IMR-90 (cell line): ENCODE measurements at places on chromosomes 13 and 19.

- DNase-seq: no peak
Measured at GRCh38 chr19:11023016-11023415, 62.2 kb downstream of the SMARCA4 start.

DNA sequence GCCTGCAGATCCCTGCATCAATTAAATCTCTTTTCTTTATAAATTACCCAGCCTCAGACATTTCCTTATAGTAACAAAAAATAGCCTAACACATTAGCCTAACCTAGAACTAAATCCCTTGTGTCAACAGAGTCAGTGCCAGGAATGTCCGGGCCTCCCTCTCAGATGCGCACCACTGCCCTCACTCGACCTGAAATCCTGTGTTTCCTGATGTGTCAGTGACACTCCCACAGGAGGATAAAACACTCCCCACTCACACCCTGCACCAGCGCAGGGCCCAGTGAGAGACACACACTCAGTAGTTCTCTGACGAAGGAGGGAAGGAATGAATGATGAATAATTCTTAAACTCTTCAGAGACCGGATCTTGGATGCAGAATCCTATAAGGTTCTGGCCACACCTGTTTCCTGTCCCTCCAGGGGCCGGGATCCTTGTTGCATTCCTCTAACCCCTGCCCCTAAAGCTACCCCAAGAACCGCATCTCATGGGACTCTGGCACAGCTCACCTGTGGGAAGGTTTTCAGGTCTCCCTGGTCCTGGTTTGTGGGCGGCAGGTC lies 3.1 kb downstream of the CEACAM3 start:
- DNase-seq: no peak

DNA sequence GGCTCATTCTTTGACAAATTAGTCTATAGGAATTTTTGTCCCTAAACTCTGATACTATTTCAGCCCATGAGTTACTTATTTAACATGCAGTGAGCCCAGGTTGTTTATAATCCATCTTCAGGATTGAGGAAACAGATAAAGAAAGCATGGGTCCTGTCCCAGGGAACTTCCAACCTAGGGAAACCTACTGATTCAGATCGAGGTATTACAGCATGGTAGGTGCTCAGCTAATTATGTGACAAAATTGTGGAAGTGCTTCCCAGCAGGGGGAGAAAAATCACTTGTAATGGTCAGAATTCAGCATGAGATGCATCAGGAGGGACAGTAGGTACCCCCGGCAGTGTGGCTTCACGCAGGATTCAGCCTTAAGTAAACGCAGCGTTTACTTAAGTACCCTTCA lies 171.3 kb downstream of the NUFIP1 start:
- no peak for DNase-seq

DNA sequence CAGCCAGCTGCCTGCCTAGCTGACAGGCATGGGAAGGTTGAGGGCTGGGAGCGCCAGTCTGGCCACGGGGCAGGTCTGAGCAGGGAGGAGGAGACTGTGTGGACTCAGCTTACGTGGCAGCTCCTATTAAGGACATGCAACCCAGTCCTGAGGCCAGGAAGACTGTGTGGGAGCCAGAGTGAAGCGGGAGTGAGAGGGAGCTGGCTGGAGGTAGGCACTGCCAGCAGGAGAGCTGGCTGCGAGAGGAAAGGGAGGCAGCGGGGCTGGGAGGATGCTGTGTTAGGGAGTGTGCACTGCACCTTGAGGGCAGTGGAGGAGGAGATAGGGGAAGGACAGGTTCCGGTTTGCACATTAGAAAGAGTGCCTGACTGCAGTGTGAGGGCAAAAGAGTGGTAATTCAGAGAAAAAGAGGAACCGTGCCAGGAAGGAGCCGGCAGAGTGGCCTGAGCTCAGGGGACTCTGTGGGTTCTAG lies 99.2 kb downstream of the SLC7A1 start:
- DNase-seq: no peak

- no peak for DNase-seq
Measured at GRCh38 chr19:46978171-46978869, 41.3 kb upstream of the NPAS1 start.

- DNase-seq: peak; percentile 92
Measured at GRCh38 chr13:79451500-79451962, 29.4 kb upstream of the NDFIP2 start.

DNA sequence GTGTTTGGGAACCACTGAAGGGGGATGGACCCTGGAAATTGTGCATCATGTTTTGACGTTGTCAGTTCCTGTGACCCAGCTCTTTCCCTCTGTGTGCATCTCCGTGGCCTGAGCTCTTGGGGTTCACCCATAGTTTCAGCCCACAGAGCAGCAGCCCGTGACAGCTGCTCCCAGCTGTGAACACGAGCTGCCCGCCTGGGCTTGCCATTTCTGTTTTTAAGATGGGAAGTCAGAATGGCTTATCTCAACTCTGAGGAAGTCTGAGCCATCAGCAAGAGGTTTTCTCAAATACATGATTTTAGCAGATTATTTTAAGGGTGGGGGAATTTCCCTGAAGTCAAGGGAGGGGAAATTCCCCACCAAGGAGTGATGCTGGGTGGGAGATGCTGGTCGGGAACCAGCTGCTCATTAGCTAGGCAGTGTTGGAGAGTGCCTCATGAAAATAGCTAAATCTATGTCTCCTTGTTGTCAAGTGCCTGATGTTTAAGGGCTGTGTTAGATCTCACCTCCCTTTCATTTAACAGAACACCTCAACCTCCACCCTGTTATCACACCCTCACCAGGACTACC lies 34.8 kb upstream of the C1QTNF9 start:
- peak; percentile 59 for DNase-seq

DNA sequence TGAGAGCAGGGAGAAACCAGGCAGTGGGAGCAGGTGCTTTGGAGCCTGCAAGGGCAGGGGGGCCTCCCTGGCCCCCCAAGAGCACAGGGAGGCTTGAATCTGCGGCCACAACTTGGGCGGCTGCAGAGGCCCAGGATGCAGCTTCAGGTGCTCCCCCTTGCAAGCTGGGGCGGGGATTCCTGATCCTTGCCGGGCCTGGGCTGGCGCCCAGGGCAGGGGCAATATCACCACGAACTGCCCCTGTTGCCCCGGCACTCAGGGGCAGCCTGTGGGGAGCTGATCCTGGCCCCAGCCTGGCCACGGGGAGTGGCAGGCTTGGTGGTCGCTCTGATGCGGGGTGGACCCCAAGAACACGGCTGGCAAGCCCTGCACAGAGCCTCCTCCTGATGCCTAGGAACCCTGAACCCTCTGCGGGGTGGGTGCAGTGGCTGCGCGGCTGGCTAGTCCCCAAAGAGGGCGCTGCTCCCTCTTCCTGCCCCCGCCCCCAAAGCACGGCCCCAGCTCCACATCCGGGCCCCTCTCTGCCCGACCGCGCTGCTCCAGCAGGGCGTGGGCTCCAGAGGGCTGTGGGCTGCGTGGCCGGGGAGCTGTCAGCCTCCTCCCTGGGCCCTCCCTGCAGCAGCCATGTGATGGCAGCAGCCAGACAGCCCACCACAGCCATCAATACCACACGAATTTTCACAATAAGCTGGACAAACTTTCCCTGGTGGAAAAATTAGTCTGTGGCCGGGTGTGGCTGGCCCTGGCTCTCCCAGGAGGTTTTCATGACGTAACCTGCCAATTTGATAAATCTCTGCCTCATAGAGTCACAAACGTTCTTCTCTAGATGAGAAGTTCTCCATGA lies 21.0 kb downstream of the TNFSF9 start:
- DNase-seq: no peak

- no peak for DNase-seq
Measured at GRCh38 chr13:77535448-77535847, at the start of gene SCEL. Gene SCEL (plus strand): TSS chr13:77535706. CDS start chr13:77555876, 20,170 bp downstream.

- DNase-seq: peak; percentile 99
Measured at GRCh38 chr19:40465557-40466218, at the start of gene BLVRB. Gene BLVRB (minus strand): TSS chr19:40465745. CDS start chr19:40465688, 57 bp downstream.

DNA sequence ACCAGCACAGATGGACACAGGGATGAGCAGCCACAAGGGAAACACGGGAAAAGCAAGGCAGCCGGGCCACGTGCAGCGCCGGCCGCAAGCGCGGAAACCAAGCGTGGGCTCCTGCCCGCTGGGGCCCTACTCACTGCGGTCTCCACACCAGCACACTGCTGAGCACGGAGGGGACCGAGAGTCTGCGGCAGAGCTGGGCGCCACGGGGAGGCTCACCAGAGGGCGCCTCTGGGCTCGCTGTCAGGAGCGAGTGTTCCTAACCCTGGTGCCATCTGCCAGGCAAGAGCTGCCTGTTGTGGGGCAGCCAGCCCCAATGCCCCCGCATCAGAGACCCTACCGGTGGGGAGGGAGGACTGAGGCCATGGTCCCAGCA lies 26.5 kb downstream of the MPND start:
- DNase-seq: peak; percentile 26

DNA sequence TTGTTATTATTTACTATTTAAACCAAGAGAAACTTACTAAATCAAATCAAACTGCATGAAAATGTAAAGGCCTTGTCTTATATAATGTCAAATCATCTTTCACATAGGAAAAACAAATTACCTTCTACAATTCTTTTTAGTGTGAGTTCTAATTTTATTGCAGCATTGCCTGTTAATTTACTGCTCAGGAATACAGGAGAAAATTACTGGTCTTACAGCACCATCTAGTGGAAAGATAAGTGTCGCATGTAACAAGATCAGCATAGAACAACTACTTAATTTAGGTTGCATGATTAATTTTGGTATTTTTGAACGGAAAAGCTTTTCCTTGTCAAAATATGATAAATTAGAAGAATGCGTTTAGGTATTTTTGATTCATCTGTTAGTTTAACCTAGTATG lies 502.7 kb downstream of the UQCRFS1 start:
- DNase-seq: peak; percentile 67

DNA sequence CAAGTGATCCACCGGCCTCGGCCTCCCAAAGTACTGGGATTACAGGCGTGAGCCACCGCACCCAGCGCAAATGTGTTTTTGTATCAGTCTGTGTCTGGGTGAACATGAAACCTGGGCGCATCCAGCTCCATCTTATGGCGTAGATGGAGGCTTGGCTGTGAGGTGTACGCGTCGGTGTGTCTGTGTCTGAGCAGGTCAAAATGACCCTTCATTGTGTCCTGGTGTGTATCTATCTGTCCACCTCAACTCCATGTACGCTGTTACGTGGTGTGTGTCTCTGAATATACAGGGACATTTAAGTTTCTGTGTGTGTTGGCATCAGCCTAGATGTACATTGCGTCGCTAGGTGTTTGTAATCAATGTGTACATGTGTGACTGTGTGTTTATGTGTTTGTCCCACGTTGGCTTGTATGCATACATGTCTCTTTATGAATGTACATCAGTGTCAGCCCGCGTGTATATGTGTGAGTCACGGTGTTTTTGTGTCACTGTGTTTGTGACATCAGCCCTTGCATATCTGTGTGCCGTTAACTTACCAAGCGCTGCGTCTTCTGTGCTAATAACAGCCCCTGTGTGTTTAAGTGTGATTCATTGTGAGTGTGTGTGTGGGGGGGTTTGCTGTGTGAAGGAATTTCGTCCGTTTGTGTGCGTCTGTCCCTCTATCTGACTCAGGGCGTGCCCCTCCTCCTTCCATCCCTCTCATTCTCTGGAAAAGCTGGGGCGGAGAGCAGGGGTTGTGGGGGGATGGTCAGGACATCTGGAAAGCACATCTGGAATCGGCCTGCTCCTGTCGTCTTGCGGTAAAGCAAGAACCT lies 6.4 kb downstream of the AXL start:
- peak; percentile 100 for DNase-seq

DNA sequence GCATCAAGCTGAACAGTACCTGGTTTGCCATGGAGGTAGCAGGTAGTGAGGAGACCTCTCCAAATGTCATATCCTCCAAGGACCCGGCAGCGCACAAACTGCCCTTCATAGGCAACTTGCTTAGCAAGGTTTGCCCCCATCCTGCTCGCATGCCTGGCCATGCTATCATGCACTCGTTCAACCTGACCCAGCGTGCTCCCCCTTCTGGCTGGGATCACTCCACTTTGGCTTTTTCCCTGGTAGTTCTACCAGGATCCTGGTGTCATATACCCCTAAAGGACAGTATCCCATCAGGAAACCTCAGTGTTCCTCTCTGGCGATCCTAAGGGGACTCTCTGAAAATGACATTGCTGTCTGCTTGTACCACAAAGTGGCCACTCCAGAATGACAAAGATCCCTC lies 38.6 kb upstream of the ZNF30 start:
- DNase-seq: no peak

- DNase-seq: no peak
Measured at GRCh38 chr13:31739226-31739625, at the start of gene RXFP2. Gene RXFP2 (plus strand): TSS chr13:31739526. CDS start chr13:31739613, 87 bp downstream.

- DNase-seq: no peak
Measured at GRCh38 chr19:2782329-2782935, 641 bp downstream of the SGTA start.

DNA sequence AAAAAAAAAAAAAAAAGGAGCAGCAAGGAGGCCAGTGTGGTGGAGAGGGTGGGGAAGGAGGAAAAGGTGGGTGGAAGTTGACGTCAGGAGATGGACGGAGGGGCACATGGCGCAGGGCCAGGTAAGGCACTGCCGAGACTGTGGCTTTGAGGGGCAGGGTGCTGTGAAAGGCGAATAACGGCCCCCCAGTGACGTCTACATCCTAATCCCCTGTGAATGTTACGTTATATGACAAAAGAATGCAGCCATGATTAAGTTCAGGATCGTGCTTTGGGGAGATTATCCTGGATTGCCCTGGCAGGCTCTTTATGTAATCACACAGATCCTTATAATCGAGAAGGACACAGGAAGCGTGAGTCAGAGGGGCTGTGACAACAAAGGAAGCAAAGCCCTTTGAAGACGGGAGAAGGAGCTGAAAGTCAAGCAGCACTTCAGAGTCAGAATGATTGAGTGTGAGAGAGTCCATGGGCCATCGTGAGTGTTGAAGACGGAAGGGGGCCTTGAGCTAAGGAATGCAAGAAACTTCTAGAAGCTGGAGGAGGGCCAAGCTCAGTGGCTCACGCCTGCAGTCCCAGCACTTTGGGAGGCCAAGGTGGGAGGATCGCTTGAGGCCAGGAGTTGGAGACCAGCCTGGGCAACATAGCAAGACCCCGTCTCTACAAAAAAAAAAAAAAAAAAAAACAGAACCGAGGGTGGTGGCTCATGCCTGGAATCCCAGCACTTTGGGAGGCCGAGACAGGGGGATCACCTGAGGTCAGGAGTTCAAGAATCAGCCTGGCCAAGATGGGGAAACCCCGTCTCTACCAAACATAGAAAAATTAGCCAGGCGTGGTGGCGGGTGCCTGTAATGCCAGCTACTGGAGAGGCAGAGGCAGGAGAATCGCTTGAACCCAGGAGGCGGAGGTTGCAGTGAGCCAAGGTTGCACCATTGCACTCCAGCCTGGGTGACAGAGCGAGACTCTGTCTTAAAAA lies 13.8 kb upstream of the CEACAM16 start:
- DNase-seq: peak; percentile 97

- no peak for DNase-seq
Measured at GRCh38 chr13:77449265-77449664, 86.2 kb upstream of the SCEL start.
